ENCODE measurements at places on chromosomes 12 and 14.

DNA sequence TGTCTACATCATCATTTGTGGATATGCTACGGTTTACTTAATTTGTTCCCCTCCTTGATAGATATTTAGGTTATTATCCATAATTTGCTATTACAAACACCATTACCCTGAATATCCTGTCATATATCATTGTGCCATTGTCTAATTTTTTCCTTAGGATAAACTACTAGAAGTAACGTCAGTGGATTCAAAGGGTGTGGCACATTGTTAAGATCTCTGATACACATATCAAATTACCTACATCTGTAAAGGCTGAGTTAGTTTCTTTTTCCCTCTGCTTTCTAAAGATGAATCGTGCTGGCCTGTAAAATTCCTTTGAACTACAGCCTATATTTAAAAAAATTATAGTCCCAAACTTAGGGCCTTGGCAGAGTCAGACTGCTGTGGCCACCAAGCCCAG is 53.9 kb upstream of the STRN3 start:
- DNase-seq = no peak

- DNase-seq = no peak
These were observed 162.7 kb downstream of the ESRRB start for GRCh38 chr14:76538648-76539008.

- DNase-seq = no peak
These were observed 689.4 kb downstream of the NOVA1 start for GRCh38 chr14:25908277-25909044.

GRCh38 chr12:54629925-54630324 is 4.8 kb downstream of the LACRT start:
- DNase-seq = no peak

DNA sequence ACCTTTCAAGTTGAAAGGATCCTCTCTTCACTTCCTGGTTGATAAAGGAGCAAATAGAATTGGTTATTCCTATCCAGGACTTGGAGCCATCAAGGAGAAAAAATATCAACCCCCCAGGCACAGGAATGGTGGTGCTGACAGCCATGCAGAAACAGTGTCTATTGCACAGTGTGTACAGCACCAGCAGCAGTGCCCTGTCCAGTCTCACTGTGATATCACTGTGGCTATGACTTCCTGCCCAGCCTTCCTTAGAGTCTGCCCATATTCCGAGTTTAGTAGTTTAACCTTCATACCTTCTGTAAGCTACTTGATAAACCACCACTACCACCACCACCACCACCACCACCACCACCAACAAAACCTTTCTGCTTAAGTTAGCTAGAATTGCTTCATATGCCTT is 45.1 kb upstream of the FERMT2 start:
- no peak for DNase-seq

GRCh38 chr12:106303202-106303820 is 778 bp downstream of the TCP11L2 start:
- peak; percentile 83 for DNase-seq

DNA sequence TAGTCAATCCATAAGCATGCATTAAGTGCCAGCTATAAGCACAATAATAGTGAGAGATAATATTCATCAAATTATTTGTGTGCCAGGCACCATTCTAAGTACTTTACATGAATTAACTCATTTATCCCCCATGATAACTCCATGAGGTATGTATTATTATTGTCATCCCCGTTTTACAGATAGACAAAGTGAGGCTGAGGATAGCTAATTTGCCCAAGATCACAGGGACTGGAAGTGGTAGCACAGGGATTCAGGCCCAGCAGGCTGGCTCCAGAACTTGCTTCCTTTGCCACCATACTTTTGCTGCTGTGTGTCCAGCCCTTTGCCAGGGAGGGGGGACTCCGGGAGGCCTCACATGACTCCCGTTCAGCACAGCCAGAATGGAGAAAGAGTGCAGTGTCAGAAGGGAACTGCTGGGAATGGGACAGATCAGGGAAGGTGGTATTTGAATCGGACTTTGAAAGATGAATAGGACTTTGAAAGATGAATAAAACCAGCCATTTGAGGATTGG is 128.0 kb upstream of the PWP1 start:
- DNase-seq = no peak

- no peak for DNase-seq
These were observed 87.3 kb upstream of the E2F7 start for GRCh38 chr12:77152623-77153193.

DNA sequence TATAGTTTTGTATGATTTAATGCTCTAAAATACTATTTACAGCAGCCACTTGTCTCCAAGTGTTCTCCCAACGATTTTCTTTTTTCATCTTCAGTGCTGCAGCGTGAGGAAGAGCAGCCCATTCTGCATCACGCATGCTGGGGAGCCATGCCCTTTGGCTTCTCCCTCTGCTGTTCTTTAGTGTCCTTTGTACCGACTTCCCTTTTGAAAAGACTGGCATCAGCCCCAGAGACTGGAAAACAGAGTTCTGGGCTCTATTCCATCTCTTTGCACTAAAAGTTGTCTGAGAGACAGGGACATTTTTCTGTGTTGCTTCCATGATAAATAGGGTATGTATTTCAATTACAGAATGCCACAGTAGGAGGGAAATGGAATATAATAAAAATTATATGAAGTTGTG is 105.1 kb downstream of the RERG start:
- no peak for DNase-seq

GRCh38 chr12:45231515-45232145 is 15.7 kb downstream of the ANO6 start:
- DNase-seq = no peak

GRCh38 chr12:9969673-9970072 is 1.5 kb upstream of the CLEC12A start:
- DNase-seq = no peak

GRCh38 chr12:90207799-90208198 is 499.2 kb upstream of the ATP2B1 start:
- DNase-seq = no peak

DNA sequence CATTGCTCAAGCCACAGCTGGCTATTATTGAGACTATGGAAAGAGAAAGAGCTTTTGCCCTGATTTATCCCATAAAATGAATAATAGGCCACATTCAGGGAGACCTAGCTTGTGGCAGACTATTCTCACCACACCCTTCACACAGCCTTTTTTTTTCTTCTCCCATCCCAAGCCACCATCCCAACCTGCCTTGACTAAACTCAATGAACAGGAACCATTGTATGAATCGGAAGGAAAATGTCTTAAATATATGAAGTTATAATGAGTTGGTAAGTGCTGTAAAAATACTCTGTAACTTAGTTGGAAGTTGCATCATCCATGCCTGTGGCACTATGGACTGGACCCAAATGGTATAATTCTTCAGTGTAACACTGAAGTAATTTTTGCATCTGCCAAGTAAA is 338.4 kb downstream of the RAD51B start:
- DNase-seq = no peak

- DNase-seq = no peak
These were observed 211.9 kb downstream of the MED13L start for GRCh38 chr12:116065606-116066005.

DNA sequence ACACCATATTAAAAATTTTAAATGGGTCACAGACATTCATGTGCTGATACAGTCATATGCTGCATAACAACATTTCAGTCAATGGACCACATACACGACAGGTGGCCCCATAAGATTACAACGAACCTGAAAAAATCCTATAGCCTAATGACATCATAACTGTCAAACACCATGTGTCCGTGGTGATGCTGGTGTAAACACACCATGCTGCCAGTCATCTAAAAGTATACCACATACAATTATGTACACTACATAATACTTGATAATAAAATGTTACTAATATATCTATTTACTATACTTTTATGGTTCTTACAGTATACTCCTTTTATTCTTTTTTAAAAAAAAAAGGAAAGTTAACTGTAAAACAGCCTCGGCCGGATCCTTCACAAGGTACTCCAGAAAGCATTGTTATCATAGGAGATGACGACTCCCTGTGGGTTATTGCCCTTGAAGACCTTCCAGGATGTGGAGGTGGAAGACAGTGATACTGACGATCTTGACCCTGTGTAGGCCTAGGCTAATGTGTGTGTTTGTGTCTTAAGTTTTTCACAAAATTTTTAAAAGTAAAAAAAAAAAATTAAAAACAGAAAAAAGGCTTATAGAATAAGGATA is 5.0 kb upstream of the TDG start:
- DNase-seq = no peak

DNA sequence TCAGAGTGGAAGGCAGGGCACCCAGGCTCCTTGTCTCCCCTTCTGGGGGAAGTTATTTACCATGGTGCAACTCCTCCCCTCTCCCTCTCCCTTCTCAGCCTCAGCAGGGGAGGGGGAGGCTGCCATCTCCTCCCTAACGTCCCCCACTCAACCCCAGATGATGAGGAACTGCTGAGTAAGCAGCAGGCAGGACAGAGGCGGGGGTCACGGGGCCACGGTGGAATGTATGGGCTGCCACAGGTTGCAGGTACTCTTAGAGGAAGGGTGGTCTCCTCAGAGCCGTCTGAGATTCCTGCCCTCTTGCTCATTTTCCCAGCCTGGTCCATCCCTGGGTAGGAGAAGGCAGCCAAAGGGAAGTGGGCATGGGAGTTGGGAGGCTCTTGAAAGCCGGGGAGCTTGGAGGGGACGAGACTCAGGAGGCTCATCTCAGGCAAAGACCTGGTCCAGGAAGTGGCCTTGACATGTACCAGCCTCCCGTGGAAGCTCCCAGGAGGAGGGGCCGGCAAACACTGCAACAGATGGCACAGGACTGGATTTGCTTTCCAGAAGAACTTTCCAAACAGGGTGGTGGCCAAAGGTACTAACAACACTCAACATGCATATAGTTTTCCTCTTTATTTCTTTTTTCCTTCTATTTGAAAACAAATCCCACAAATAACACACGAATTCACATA is 19.0 kb downstream of the RIN3 start:
- DNase-seq = no peak

- no peak for DNase-seq
These were observed 136.6 kb upstream of the SLC38A2 start for GRCh38 chr12:46509135-46509534.

- no peak for DNase-seq
These were observed 140.5 kb downstream of the AKAP6 start for GRCh38 chr14:32469388-32470160.

GRCh38 chr14:91396959-91397815 is 20.4 kb downstream of the CCDC88C start:
- DNase-seq = no peak

GRCh38 chr12:70252832-70253231 is 9.6 kb downstream of the CNOT2 start:
- no peak for DNase-seq

DNA sequence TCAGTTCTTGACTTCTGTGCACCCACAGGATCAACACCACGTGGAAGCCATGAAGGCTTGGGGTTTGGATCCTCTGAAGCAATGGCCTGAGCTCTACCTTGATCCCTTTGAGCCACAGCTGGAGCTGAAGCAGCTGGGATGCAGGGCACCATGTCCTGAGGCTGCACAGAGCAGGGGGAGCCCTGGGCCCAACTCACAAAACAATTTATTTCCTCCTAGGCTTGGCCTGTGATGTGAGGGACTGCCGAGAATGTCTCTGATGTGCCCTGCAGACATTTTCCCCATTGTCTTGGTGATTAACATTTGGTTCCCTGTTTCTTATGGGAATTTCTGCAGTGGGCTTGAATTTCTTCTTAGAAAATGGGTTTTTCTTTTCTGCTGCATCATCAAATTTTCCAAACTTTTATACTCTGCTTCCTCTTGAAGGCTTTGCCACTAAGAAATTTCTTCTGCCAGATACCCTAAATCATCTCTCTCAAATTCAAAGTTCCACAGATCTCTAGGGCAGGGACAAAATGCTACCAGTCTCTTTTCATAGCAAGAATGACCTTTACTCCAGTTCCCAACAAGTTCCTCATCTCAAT is 288.2 kb downstream of the CCDC59 start:
- no peak for DNase-seq

- no peak for DNase-seq
These were observed 99.7 kb downstream of the TMEM117 start for GRCh38 chr12:43935581-43935980.

- no peak for DNase-seq
These were observed 50.8 kb downstream of the SLC16A7 start for GRCh38 chr12:59646636-59647035.

DNA sequence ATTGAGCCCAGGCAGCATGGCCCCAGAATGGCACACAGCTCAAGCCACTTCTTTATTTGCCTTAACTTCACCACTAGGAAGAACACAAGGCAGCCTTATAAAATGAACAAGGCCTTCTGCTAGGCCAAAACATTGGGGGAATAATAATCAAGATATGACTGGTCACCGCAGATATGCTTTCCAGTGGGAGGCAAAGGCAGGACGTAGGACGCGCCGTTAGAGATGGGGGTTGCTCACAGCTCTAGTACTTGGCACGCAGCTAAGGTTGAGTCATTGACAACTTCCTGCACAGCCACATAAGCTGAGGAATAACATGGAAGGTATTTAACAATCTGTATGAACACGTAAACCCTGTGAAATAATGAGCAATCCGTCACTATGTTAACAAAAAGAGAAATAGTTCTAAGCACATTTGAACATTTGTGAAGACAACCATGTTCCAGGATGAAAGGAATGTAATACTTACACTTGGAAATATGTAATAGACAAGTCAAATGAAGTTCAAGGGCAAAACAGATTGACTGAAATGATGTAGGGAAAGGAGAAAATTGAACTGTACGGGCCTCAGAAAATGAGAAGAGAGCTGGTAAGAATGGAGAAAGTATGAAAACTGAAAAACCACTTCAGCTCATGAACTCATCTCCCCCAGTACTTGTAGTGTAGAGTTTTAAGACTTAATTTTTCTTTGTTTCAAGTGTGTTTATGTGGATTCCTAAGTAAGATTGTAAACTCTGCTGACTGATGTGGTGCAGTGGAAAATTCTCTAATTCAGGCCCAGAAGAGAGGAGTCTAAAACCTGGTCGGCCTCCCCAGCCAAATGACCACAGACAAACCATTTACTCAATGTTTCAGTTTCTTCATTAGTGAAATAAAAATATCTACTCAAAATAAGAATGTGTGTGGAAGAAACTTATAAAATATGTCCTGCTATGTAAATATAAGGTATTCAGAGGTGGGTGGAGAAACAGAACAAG is 59.3 kb upstream of the CCDC91 start:
- no peak for DNase-seq

DNA sequence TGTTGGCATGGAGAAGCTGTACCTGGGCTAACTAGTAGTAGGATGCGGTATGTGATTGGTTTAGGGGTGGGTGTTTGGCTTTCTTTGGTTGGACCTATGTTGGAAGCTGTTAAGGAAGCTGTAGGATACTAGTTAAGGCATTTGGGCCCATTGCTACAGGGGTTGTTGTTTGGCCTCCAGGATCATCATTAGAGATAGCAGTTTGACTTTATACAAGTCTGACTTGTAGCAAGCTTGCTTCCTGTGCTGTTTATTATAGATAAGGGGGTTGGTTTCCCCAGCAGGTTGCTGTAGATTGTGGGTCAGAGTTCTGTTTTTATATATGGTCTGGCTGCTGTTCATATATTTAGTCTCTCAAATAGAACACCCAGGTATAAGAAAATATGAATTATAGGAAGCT is 1.4 kb upstream of the PRIM1 start:
- no peak for DNase-seq

GRCh38 chr12:55929306-55929791 is 1.6 kb upstream of the DGKA start:
- no peak for DNase-seq
